ENCODE measurements at places on chromosomes 13 and 19. TPM values are rescaled to one million over a fixed set of nuclear protein-coding genes. Genes with fewer than 3 reads are reported as not detected.

The EXOC3L2 gene
- 0.41 TPM for polyA plus RNA-seq

DNA sequence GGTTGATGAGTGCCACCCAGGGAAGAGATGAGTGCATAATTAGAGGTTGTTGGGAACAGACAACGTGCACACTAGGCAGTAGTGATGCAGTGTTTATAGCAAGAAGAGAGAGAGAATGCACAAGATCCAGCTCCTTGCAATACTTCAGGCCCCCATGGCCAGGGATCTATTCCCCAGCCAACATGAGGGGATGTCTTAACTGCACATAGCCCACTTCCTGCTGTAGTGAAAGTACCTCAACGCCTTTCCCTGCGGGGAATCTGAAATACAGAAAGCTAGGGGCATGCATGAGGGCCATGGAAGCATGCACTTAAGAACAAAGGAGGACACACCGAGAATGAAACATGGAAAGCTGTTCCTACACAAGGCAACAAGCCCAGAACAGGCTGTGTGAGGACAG lies 636.7 kb upstream of the GPC6 start:
- DNase-seq = no peak

The MATK gene
- not detected for polyA plus RNA-seq

DNA sequence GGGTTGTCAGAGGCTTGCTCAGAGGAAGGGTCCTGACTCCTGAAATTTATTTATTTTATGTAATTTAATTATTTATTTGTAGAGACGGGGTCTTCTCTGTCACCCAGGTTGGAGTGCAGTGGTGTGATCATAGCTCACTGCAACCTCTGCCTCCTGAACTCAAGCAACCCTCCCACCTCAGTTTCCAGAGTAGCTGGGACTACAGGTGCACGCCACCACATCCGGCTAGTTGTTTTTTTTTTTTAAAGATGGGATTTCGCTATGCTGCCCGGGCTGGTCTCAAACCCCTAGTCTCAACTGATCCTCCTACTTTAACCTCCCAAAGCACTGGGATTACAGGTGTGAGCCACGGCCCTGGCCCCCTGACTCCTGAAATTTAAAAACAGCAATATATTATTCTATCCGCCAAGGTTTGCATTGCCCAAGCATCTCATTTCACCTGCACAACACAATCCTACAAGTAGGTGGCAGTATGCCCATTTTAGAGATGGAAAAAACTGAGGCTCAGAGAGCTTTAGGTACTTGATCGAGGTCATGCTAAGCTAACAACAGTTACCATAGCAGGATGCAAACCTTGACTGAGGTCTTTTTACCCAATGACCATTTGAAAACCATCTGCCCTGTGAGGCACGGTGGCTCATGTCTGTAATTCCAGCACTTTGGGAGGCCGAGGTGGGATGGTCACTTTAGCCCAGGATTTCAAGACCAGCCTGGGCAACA lies 18.1 kb downstream of the ARHGEF18 start:
- DNase-seq = no peak

The RGS9BP gene
- 0.03 TPM for polyA plus RNA-seq

DNA sequence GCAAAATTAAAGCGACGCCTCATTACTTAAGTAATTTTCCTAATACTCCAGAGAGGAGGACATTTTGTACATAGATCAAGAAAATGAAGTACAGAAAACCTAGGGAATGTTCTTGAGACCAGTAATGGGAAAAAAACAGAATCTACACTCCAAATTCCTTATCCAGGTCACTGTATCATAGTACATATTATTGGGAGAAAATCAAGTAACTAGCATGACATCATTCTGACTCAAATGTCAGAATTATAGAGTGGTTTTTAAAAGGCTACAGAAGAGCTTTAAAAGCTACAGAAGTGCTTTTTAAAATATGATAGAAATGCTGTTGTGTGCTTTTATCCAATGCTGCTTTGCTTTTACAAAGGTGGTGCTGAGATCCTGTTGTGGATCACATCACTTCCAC lies 86.3 kb upstream of the SLC15A1 start:
- no peak for DNase-seq

DNA sequence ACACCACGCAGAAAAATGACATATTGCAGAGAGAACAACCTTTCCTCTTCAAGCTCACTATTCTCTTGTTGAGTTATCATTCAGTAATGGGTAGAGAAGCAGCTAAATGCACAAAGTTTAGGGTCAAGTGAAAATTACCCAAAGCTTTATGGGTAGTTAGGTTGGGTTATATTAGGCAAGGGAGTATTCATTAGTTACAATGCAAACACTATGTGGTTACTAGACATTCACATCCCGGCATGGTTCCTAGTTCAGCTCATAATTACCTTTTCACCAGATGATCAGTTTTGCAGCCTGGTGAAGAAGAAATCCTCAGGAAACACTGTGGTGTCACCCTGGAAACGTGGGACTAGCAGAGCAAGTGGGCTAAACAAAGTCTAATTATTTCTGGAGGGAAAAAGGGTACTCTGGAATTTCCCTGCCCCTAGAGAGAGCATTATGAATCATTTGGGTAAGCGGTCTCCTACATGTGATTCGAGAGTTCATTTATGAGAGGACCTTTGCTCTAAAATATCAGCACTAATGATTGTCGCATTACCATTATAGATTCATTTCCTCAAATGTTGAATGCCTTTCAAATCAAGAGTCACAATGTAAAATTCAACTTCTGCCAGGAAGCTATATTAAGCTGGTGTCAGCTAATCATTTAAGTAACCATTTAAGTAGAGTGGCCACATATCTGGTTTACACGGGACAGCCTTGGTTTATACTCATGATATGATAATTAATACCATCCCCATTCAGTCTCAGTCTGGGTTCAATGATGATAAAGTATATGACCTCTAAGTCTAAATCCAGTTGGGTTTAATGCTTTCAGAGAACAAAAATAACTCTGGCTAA lies 1208.0 kb downstream of the DIAPH3 start:
- no peak for DNase-seq

- no peak for DNase-seq
These were observed 42.5 kb upstream of the ANKRD10 start for GRCh38 chr13:110957181-110957884.

The ZNF665 gene
- 1.2 TPM for polyA plus RNA-seq

- DNase-seq = peak; percentile 68
These were observed 142.3 kb upstream of the HTR2A start for GRCh38 chr13:47039106-47039505.

GRCh38 chr13:27964741-27965323 lies 4.3 kb downstream of the CDX2 start:
- no peak for DNase-seq

DNA sequence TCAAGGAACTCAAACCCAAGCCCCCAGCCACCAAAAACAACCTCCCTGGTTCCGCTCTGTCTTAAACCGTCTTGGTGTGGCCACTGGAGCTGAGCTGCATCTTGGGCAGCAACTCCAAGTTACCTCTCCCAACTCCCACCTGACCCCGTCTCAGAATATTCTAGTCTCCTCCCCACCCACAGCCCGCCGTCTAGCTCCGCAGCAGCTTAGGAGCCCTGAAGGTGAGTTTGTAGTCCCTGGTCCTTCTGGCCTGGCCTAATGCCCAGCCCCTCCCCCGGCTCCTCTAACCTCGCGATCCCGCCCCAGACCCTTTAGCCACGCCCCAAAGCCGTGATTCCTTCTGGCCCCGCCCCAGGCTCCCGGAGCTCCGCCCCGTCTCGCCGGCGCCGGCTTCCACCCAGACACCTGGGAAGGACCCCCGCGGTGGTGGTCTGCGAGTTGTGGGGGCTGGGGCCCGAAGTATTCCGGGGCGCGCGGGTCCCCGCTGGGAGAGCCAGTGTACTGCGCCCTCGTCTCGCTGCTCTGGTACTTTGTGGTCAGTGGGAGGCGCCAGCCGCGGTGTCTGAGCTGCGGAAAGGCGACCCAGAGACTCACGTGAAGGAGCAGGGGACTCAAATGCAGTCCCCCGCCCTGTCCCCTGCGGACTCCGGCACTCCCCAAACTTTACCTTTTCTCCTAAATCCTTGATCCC lies 2.5 kb upstream of the LHB start:
- peak; percentile 38 for DNase-seq

DNA sequence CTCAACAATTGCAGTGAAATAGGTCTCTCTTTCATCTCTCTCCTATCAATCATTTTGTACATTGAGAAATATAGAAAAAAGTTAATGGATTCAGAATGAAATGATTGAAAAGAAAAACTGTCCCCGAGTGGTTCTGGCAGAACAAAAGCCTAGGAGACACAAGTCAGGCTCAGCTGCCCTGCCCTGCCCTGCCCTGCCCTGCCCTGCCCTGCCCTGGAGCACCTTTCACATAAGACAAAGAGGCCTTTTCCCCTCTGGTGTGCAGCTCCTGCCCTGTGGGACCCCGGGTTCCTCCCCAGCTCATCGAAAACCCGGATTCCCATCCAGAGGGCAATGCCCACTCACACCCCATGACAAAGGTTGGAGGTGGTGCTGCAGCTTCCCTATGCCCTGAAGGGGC lies 94.7 kb downstream of the TEX26 start:
- DNase-seq = no peak

The NLRP7 gene
- polyA plus RNA-seq = not detected

The SIX5 gene
- polyA plus RNA-seq = 10.6 TPM

The APC2 gene
- polyA plus RNA-seq = 0.08 TPM

DNA sequence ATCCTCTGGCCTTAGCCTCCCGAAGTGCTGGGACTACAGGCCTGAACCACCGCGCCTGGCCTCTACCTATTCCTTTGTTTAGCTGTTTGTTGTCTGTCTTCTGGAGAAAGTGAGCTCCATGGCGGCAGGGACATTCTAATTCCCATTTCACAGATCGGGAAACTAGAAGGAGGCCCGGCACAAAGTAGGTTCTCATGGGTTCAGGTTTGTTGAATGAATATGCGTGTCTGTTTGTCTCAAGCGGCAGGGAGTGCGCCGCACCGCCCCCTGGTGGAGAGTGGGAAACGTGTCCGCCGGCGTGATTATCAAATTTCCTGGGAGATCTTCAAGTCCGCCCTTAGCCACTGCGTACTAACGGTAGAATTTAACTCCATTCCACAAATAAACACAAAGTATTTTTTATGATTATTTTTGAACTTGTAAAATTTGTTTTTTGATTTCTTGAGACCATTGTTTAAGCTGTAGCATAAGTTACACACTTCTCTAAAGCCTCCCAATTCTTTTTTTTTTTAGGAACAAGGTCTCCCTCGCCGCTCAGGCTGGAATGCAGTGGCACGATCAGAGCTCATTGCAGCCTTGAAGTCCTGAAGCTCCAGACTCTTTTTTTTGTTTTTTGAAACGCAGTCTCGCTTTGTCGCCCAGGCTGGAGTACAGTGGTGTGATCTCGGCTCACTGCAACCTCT lies 8.9 kb upstream of the CCDC9 start:
- DNase-seq = no peak

- DNase-seq = no peak
These were observed 89.9 kb downstream of the STK24 start for GRCh38 chr13:98487016-98487415.

The NLRP13 gene
- not detected for polyA plus RNA-seq

GRCh38 chr13:64248371-64249065 lies 2832.9 kb upstream of the PCDH20 start:
- no peak for DNase-seq

- no peak for DNase-seq
These were observed 1703.2 kb downstream of the EFNB2 start for GRCh38 chr13:104832231-104832630.

DNA sequence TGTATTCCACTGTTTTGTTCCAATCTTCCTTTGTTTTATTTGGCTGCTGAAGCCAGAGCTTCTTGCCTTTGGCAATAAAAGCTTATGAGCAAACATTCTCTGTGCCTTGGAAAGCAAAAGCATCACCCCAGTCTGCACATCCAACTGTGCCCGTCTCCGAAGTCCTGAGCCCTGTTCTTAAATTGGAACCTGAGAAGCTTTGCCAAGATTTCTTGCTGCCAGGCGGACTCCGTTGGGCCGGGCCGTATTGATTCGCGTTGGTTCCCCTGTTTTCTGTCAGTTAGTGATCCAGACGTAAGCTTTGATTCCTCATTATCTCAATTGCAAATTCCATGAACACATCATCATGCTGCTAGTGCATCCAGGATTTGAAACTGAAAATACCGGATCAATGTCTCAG lies 793.0 kb downstream of the OLFM4 start:
- no peak for DNase-seq

- no peak for DNase-seq
These were observed 15.1 kb upstream of the CEACAM4 start for GRCh38 chr19:41641879-41642485.

- no peak for DNase-seq
These were observed 1.9 kb downstream of the FOXO1 start for GRCh38 chr13:40664350-40665125.

The KIR3DL3 gene
- polyA plus RNA-seq = not detected

The DIRAS1 gene
- 0.03 TPM for polyA plus RNA-seq
